ENCODE measurements at places on chromosomes 2 and 18.

- DNase-seq, result peak; percentile 61
Observed at GRCh38 chr18:26468931-26469340, 79.4 kb downstream of the KCTD1 start.

- DNase-seq, result no peak
Observed at GRCh38 chr2:227942021-227942420, 70.6 kb downstream of the DAW1 start.

DNA sequence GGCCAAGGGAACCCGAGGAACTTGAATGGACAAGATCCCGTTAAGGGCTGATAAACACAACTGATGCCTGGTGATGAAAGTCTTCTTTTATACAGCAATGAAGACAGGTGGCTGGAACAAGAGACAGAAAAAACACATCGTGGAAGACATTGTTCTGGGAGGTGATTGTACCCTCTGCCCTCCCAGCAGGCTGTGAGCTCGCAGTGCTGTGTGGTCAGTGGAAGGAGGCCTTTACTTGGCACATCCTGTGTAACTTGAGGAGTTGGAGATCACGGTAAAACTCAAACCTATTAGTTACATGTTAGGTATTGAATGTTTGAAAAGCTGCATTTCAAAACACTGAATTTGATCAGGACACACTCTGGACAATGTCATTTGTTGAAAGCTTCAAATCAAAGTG lies 249.9 kb upstream of the EPAS1 start:
- DNase-seq, result no peak

DNA sequence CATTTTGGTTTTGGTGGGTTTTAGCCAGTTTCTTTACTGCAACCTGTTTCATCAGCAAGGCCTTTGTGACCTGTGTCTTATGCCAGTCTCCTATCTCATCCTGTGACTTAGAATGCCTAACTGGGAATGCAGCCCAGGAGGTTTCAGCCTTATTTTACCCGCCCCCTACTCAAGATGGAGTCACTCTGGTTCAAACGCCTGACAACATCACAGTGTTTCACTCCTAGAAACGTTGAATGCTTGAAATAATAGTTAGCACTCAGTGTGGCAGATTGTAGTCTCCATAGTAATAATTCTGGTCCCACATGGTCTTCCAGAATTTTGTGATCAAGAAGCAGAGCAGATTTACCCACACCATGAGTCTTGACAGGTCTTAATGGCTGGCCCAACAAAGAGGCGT lies 159.0 kb upstream of the TRIB2 start:
- no peak for DNase-seq

- no peak for DNase-seq
Observed at GRCh38 chr2:25276569-25277465, 64.9 kb downstream of the DNMT3A start.

DNA sequence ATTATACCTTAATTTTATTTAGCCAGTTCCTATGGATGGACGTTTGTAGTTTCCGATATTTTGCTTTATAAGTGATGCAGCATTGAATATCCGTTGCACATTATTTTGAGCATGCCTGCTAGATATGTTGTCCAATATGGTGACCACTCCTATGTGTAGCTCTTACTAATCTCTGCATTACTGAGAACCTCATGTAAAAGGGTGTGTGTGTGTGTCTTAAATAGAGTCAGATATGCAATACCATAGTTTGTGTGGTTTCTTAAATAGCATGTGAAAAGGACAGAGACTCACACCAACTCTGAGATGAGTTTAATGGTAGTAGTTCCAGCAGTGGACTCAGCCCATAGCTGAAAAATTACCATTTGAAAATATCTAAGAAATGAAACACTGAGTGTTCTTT lies 32.3 kb downstream of the CD8A start:
- DNase-seq, result no peak

GRCh38 chr2:156429211-156429610 lies 7.0 kb upstream of the GPD2 start:
- DNase-seq, result no peak

DNA sequence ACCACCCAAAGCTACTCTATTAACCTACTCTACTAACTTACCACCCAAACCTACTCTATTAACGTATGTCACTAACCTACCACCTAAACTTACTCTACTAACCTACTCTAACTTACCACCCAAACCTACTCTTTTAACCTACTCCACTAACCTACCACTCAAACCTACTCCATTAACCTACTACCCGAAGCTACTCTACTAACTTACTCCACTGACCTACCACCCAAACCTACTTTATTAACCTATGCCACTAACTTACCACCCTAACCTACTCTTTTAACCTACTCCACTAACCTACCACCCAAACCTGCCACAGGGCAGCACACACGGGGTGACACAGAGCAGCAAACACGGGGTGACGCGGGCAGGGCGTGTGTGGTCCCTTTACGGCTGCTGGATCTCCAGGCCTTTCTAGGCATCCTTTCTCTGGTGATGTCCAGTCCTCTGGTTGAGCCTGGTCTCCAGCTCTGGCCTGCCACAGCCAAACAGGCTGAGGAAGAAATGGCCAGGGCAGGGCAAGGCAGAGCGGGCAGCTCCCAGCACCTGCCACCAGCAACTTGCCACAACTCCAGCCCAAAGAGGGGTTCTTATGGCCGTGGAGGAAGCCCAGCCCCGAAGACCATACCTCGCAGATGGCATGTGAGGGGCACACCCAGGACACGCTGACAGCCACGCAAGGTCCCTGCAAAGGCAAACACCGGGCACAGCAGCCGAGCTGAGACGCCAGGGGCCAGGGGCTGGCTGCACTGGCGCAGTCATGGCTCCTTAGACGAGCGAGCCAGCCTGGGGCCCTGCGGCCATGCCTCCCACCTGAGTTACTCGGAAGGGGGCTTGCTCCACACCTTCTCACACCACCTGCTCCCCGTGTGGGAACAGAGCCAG lies 25.7 kb downstream of the PXDN start:
- DNase-seq, result no peak

GRCh38 chr2:196955036-196955435 lies 28.5 kb upstream of the PGAP1 start:
- no peak for DNase-seq

GRCh38 chr2:232485757-232486557 lies 1.7 kb downstream of the ECEL1 start:
- DNase-seq, result no peak

DNA sequence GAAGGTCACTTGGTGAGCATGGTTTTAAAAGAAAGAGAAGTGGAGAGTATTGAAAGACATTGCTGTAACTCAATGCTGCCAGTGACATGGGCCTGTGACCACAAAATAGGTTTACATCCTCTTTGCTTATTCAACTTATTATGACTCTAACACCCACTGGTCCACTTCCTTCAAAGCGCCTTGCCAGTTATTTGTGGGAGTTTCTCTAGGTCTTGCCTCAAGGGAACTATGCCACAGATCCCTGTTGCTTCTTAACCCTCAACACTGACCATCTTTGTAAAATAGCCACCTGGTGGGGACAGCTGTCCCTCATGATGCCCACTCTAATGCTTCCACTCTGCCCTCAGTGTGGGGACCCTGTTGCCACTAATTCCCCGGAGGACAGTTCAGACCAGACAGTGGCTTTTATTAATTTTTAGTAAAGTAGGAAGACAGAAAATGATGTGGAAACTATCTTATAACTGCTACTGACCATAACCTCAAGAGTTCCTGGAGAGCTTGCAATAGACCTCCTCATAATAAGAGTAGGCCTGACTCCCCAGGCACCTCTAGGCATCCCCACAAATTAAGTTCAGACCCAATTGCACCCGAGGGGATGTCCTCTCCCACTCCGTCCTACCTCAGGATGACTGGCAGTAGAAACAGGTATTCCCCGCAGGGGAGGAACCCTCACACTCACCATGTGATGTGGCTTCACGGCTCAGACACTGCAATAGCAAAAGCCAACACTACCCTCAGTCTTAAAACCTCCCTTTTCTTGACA lies 31.3 kb upstream of the SLC25A52 start:
- DNase-seq, result no peak

- no peak for DNase-seq
Observed at GRCh38 chr18:48934415-48934722, 16.4 kb downstream of the SMAD7 start.

DNA sequence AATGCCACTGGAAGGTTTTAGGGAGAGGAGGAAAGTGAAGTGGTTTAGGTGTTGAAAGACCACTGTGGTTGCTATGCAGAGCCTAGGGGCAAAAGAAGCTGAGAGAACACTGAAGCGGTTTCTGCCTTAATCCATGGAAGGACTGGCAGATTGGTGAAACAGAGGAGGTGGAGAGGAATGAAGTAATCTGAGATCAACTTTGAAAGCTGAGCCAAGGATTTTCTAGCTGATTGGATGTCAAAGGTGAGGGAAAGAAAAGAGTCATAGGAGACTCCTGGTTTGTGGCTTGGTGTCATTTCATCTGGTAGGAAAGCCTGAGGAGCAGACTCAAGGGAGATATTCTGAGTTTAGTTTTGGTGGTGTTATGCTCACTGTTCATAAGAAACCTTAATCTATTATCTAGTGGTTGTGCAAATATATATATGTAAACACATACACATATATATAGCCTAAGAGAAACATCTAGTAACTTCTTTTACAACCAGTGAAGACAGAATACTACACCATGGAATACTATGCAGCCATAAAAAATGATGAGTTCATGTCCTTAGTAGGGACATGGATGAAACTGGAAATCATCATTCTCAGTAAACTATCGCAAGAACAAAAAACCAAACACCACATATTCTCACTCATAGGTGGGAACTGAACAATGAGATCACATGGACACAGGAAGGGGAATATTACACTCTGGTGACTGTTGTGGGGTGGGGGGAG lies 134.1 kb upstream of the CREB1 start:
- no peak for DNase-seq

DNA sequence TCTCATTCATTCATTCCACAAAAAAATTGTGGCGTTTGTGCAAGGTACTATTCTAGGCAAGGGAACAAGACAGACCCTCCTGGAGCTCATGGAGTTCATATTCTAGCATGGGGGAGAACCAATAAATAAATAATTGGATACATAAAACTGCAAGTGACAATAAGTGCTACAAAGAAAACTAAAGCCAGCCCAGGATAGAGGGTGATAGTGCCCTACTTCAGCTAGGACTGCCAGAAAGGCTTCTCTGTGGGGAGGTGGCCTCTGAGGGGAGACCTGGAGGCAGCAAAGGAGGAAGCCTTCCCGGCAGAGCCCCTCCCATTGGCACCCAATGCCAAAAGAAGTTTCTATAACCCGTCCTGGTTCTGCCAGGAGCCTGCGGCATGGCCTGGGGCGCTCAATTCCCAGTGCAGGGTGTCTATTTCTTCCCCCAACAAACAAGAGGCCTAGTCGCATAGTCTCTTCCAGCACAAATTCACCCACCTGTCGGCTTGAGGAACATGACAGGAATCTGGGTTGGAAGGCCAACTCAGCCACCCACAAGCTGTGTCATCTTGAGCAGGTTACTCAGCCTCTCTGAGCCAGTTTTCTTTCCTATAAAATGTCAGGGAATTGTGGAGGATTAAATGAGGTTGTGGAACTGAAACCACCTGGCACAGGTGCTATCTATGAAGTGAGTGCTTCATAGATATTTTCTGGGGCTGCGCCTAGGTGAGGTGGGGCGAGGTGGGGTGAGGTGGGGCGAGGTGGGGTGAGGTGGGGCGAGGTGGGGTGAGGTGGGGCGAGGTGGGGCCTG lies 94.3 kb downstream of the ZFP36L2 start:
- DNase-seq, result peak; percentile 8

DNA sequence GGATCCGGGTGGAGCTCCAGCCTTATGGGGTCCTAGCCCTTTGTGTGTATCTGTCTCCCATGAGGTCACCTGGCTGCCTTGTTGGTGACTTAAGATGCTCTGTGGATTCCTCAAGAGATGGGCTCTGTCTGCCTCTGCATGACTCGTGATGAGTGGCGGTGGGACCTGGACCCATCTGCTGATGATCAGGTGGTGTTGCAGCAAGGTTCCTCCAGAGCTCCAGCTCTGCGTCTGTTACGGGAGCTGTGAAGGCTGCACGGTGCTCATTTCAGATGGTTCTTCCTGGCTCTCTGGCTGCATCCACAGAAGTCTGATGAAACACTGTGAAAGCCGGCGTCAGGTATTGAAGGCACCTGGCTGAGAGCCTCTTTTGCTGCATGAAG lies 2.4 kb downstream of the AGAP1 start:
- peak; percentile 42 for DNase-seq

GRCh38 chr2:234003972-234004617 lies 46.4 kb upstream of the SPP2 start:
- peak; percentile 30 for DNase-seq

DNA sequence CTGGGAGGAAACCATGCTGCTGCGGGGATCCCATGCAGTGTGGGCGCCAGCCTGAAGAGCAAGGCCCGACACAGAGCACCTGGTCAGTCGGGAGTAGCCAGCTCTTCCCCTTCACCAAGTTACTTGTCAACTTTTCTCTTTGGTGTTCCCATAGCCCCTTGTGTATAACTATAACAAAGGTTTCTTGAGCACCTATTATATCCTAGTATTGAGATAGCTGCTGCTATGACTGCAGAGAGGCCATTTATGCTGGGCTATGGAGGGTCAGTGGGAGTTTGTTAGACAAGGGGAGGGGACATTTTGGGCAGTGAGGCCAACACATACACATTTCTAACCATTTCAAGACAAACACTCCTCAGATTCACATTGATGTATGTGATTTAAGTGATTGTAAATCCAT lies 10.8 kb downstream of the HK2 start:
- DNase-seq, result no peak

- DNase-seq, result no peak
Observed at GRCh38 chr18:50045126-50045525, 149.8 kb downstream of the MYO5B start.

DNA sequence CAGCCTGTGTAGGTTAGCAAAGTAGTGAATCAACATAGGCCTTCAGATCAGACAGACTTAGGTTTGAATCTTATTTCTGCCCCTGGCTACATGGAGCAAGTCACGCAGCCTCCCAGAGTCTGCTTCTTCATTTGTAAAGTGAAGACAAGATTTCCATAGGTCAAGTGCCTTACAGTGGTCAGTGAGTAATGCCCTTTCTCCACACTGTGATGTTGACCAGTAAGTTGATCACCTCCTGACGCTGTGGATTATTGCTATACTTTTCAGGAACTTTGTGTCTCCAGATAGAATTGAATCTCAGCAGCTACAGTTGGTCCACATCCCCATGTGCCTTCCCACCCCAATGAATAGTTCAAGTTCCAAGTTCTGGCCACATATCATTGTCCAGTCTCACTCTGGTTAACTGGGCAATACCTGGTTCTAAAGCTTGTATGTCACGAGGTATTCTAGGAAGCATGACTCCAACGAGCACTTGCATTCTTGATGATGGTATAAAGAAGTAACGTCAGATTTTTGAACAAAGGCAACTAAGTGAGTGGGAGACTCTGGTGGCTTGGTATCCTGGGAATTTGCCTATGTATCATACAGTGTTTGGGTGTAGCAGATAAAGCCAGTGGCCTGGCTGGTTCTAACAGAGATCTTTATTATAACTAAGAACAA lies 2.1 kb upstream of the CLIP4 start:
- no peak for DNase-seq

Data from HT-29 (cell line).